Effector CD8-positive, alpha-beta T cell (primary cell): ENCODE measurements at places on chromosomes 4 and X.

DNA sequence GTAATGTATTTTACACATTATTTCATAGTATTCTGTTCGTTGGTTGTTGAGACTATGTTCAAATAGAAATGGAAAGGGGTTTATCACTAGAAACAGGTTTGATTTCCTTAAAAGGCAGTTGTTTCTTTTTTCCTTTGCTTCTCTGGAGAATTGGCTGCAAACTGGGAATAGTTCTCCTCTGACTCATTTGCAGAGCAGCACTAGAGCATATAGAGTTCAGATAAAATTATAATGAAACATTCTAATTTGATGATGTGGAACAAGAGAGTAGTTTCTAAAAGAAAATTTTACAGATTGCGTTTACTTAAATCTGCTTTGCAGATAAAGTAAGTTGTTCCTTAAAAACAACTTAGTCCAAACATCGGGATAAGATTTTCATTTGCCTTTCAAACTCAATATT, 29.7 kb downstream of the SYNPO2 start:
- no peak for DNase-seq

- no peak for DNase-seq
These were observed 96.2 kb downstream of the PJA1 start for GRCh38 chrX:69069086-69069445.

GRCh38 chr4:81030061-81030980, at the start of gene BMP3:
TSS of gene BMP3 (plus strand) at chr4:81030708. CDS start at chr4:81031285, 577 bp downstream.
- DNase-seq, result no peak

DNA sequence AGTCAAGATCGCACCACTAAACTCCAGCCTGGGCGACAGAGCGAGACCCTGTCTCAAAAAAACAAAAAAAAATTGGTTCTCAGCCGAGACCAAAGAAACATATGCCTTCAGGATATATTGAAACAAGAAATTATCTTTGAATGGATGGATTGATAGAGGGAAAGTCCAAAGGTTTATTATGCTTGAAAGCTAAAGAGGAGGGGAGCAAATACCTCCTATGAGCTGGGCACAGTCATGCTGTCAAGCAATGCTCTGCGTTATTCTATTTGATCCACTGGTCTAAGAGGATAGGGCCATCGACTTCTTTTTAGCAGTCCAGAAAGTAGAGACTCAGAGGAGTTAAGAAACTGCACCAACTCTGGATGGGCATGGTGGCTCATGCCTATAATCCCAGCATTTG, 85.9 kb upstream of the SLC34A2 start:
- DNase-seq, result no peak

DNA sequence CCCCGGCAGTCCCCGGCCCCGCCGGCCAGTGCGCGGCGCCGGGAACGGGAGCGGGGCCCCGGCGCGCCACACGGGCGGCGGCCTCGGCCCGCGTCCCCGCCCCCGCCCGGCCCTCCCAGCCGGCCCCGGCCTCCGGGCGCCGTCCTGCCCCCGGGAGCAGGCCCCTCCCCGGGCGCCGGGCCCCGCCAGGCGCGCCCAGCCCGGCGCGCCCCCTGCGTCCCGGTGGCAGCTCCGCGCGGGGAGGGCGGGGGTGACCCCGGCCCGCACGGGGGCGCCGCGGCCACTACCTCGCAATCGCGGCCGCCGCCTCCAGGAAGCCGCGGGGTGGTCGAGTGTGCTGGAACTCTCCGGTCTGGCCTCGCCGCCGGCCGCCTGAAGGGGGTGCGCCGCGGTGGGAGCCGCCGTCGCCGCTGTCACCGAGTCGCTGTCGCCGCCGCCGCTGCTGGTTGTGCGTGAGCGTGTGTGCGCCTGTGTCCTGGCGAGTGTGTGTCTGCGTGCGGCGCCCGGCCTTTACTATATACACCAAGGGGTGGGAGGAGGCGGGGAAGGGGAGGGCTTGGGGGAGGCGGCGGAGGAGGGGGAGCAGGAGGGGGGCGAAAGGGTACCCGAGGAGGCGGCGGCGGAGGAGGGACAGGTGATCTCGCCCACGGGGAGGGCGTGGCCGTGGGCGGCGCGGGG, at the start of gene RAI2:
Gene RAI2, minus strand, starts transcription at position 488 of the 678 bp plus-strand sequence. CDS start 59,288 bp downstream, outside the sequence.
- DNase-seq, result peak; percentile 22

DNA sequence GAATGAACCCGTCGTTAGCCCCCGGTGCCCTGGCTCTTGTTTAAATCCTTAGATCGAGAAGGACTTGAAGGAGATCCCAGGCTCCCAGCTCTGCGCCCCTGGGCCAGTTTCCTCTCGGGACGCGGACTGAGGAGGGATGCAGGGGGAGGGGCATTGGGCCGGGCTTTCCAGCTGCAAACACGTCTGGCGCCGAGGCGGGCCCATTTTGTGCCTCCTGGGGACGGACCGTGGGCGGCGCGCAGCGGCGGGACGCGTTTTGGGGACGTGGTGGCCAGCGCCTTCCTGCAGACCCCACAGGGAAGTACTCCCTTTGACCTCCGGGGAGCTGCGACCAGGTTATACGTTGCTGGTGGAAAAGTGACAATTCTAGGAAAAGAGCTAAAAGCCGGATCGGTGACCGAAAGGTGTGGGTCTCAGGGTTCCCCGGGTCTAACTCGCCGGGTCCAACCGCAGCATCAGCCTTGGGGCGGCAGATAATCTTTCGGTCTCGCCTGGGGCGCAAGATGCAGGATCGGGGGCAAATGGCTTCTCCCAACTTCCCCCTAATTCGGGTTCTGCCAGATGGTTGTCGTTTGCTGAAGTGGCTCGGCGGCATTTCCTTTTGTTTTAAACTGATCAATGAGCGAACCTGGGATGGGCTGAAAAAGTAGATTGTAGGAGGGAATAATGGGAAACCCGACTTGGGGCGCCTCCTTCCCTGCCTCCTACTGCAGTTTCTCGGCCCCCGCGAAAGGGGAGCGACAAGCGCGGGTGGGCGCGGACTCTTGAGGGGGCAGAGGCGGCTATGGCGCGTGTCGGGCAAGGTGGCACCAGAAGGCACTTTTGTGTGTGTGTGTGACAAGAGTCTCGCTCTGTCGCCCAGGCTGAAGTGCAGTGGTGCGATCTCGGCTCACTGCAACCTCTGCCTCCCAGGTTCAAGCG, 2.9 kb downstream of the PDGFRA start:
- no peak for DNase-seq

GRCh38 chrX:47184486-47184885, 9.1 kb upstream of the UBA1 start:
- no peak for DNase-seq

DNA sequence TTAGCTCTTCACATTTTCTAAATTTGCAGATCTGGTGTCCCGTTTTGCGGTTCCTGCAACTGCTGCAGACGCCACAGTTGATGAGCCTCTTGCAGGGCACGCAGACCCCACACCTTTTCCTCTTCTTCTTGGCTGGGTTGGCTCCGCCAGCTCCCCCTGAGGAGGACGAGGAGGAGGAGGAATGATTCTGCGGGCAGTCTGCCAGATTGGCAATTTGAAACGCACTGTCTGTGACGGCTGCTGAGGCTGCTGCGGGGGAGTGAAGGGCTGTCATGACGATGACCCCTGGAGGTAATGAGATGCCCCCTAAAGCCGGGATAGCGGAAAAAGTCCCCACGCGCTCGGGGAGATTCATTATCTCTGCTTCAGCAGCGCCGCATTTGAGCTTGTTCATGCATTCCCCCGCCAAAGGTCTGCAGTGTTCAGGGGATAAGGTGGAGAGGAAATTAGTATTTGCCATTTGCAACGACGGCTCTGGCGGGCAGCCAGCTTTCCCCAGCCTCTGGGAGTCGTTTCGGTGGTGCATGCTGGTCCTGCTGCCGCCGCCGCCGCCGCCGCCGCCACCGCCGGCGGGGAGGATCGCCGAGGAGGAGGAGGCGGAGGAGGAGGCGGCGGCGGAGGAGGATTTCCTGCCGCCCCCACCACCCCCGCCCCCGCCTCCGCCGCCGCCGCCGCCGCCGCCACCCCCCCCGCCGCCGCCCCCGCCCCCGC, 3.8 kb downstream of the CXXC4 start:
- peak; percentile 16 for DNase-seq

GRCh38 chrX:102651242-102652011, at the start of gene GPRASP1:
TSS of gene GPRASP1 (plus strand) at chrX:102651483. CDS start at chrX:102653914, 2,431 bp downstream.
- DNase-seq, result peak; percentile 60

- DNase-seq, result no peak
These were observed 490.3 kb upstream of the EPHA5 start for GRCh38 chr4:66160606-66161005.

GRCh38 chr4:106527316-106527715, 158.7 kb upstream of the GIMD1 start:
- DNase-seq, result no peak

- no peak for DNase-seq
These were observed 2.9 kb upstream of the TLR6 start for GRCh38 chr4:38859501-38859900.

DNA sequence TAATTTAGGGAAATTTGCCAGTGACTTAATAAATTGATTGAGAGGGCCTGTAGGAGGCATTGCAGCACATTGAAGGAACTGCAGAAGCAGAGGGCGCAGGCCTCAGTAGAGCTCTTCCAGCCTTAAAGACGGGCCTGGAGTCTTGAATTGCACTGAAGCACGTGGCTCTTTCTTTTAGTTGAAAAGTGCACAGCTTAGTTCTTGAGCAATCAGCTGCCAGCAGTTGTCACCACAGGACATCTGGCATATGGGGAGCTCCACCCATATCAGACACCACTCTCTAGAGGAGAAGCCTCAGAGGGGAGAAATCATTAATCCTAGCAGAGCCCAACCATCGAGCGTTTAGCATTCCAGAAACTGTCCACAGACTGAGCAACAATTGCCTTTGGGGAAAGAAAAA, 16.0 kb upstream of the FGF16 start:
- no peak for DNase-seq

GRCh38 chr4:18007625-18008024, 13.9 kb downstream of the LCORL start:
- DNase-seq, result no peak

GRCh38 chr4:147550626-147551246, 66.5 kb upstream of the TMEM184C start:
- no peak for DNase-seq

GRCh38 chr4:100926039-100926717, 408.4 kb upstream of the EMCN start:
- DNase-seq, result no peak

GRCh38 chrX:23559975-23560374, 107.3 kb upstream of the PRDX4 start:
- no peak for DNase-seq

- DNase-seq, result no peak
These were observed 33.9 kb upstream of the RTL3 start for GRCh38 chrX:78693012-78693411.
